ENCODE measurements at places on chromosomes 7 and 10.

DNA sequence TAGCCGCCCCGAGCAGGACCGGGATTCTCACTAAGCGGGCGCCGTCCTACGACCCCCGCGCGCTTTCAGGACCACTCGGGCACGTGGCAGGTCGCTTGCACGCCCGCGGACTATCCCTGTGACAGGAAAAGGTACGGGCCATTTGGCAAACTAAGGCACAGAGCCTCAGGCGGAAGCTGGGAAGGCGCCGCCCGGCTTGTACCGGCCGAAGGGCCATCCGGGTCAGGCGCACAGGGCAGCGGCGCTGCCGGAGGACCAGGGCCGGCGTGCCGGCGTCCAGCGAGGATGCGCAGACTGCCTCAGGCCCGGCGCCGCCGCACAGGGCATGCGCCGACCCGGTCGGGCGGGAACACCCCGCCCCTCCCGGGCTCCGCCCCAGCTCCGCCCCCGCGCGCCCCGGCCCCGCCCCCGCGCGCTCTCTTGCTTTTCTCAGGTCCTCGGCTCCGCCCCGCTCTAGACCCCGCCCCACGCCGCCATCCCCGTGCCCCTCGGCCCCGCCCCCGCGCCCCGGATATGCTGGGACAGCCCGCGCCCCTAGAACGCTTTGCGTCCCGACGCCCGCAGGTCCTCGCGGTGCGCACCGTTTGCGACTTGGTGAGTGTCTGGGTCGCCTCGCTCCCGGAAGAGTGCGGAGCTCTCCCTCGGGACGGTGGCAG, at the start of gene MGMT:
Gene MGMT, plus strand, starts transcription at position 539 of the 656 bp plus-strand sequence.
- peak; percentile 89 for DNase-seq

GRCh38 chr10:52442576-52442975, 128.5 kb downstream of the DKK1 start:
- DNase-seq, result no peak

DNA sequence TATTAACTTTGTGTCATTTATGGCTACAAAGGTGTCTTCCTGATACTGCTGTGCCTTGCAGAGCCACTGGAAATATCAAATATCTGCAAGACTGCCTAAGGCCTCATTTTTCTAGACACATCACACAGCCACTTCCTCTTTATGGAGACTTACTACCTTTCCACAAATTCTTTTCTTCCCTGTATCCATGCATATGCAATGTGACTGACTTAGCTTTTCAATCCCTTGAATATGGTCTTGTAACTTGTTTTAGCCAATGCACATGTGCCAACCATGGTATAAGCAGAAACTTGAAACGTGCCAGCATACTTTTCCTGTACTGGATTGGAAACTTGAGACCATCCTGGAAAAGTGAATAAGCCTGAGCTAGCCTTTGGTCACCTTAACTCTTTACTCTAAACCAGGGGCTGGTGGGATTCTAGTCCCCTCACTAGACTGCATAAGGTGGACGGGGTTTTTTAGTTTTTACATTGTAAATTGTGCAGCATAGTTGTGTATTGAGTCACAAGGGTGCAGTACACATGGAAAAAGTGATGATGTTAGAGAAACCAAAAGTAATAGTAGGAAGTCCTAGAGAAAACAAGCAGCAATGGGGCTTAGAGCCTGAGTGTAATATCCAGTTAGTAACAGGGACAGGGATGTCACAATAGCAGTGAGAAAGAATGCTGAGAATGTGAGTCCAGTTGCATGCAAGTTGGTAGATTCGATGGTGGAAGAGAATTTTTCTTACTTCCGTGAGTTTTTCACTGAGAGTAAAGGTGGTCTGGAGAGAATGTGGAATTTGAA, 879.5 kb downstream of the SORCS1 start:
- no peak for DNase-seq

DNA sequence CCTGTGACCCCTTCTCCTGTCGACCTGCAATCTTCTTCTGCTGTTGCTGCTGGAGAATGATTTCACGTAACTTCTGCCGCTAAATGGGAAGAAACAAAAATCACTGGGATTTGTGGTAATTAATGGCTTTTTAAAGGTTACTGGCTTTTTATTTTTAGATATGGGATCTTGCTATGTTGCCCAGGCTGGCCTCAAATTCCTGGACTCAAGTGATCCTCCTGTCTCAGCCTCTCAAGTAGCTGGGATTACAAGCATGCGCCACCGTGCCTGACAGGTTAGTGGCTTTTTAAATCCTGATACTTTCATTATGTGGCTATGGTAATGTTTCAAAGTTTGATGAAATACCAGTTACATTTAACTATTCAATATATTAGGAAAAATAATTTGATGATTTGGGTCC, 154.6 kb downstream of the GALNT11 start:
- no peak for DNase-seq

DNA sequence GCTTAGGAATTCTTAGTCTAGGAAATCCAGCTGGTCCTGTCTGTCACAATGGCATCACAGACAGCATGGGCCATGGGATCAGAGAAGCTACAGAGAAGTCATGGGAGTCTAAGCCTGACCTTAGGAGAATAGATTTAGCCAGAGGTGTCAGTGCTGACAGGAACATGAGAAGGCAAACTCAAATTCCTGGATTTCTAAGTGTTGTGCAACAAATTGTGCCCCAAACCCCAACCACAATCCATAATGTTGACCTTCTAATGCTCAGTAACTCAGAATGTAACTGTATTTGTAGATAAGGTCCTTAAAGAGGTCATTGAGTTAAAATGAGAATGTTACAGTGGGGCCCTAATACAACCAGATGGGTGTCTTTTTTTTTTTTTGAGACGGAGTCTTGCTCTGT, 95.9 kb upstream of the RHOBTB1 start:
- DNase-seq, result no peak

- DNase-seq, result no peak
These were observed 276.3 kb downstream of the GALNT17 start for GRCh38 chr7:71408271-71408670.

GRCh38 chr7:128963327-128963757, 25.6 kb downstream of the IRF5 start:
- DNase-seq, result no peak

- no peak for DNase-seq
These were observed 468.6 kb downstream of the XPNPEP1 start for GRCh38 chr10:109454691-109455090.

DNA sequence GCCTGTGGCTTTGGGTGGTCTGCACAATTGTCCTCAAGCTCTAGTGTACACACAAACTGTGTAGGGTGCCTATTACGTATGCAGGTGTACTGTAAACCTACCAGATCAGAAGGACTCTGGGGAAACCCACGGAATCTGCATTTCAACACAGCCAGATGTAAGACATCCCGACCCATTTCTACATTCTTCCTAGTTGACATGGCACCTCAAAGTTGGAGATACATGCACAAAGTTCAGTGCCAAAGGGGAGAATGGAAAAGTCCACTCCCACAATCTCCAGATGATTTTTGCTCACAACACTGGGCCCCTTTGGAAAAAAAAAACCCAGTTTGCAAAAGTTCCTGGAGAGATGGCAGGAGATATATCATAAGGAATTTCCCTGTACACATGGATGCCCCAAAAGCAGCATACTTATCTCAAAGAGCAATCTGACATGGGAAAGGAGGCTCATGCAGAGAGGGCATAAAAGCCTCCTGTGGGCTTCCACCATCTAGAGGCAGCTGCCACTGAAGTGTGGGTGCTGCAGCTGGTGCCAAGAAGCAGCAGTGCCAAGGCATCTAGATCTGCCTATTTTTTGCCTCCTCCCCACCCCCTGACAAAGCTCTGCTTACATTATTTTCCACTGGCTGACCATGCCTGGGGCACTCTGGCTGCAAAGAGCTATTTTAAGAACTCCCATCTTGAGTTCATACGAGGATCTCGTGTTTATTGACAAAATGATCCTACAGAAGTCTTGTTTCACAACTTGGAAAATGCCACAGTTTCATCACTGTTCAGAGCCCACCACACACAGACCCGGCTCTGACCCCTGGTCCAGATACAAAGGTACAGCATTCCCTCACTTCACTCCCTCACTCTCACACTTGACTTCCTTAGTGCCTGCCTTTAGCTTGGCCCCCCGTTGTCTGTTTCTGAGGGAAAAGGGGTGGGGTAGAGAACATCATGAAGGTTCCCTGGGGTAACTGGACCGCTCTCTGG, 12.9 kb downstream of the TECTB start:
- no peak for DNase-seq

DNA sequence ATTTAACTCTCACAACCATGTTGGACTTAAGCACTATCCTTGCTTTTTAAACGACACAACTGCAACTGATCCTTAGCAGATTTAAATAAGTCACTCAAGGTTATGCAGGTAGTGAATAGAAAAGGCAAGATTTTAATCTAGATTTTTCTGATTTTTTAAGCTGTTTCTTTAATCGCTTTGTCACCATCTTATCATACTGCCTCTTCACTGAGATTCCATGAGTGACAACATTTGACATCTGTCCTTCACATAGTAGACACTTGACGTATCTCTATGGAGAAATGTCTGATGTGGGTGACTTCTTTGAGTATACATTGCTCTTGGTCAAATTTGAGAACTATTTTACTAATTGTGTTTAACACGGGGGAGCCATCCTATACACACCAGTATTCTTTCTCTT, 839.7 kb downstream of the GATA3 start:
- DNase-seq, result no peak
